Activated CD4-positive, alpha-beta T cell treated with anti-CD3 and anti-CD28 coated beads for 4 hours (primary cell): ENCODE measurements at places on chromosomes 12 and 14.

- DNase-seq = no peak
Measured at GRCh38 chr12:51801027-51801426, 47.5 kb downstream of the FIGNL2 start.

- DNase-seq = no peak
Measured at GRCh38 chr12:101597164-101597563, 2.4 kb downstream of the MYBPC1 start.

- DNase-seq = no peak
Measured at GRCh38 chr12:17592472-17592871, 497.5 kb downstream of the RERGL start.

- DNase-seq = no peak
Measured at GRCh38 chr12:779745-780734, 27.7 kb downstream of the WNK1 start.

GRCh38 chr12:105077435-105077834 is 6.8 kb downstream of the ALDH1L2 start:
- DNase-seq = no peak

DNA sequence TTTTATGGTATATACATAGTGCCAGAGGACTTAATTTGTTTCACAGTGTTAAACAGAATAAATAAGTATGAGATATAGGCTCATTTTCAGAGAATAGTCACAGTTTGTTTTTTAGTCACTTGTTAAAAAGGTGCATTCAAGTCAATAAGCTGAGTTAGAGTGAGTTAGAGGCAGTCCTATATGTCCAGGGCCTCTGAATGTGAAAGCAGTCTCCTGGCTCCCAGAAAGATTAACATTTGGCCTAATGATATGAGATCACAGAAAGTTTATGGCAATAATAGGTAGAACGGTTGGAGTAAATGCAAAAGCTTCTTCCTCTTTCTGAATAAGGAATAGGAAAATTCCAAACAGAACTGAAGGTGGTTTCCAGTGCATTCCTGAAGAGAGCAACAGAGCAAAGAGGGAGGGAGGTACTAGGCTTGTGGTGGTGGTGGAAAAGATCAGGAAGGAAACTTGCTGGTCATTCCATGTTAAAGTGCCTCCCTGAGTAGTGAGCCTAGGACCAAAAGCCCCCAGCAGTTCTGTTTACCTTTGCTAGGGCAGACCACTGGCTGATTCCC is 54.4 kb downstream of the SLC38A4 start:
- no peak for DNase-seq

DNA sequence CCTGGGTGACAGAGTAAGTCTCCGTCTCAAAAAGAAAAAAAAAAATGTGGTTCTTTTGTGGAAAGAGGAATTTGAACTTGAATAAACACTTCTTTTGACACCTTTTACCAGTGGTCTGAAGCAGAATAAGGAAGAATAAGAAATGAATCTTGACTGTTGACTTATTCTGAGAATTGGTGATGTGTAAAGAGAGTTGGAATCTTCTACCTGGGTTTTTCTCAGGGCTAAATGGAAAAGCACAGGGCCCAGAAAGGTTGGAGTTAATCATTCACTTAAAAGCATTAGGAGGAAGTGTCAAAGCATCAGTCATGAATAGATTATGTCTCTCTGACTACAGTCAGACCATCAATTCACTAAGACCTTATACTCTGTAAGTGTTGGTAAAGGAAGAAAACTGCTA is 13.9 kb downstream of the PNMA1 start:
- DNase-seq = no peak

GRCh38 chr12:115404761-115405470 is 720.9 kb upstream of the TBX3 start:
- DNase-seq = no peak

GRCh38 chr14:97350894-97351731 is 553.9 kb downstream of the VRK1 start:
- DNase-seq = no peak

DNA sequence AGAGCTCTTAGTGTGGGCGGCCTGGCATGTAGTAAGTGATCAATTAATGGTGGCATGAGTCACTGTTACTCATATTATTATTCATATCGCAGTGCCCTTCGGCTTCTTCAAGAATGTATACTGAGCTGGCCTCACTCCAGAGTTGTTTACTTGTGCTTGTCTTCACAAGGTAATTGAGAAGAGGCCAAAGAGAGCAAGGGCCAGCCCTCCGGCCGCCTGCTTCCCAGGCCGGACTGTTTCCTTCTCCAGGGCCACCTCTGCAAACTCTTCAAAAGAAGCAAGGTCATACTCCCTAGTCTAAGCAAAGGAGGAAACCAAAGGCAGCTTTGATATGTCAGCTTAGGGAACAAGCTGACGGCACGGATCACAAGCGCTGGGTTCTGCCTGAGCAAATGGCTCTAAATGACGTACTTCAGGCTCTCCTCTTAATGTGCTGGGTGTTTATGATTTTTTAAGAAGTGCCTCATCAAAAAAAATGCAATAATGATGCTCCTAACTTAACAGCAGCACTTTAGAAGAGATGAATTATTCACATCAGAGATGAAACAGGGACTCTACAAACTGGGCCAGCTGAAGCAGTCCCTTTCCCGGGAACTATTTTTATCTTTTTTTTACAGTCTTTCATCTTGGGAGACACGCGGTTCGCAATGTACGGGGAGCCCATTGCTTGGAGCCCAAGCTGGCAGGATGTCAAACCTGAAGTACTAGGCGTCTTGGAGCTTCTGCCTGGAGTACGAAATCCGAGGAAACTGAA is 65.6 kb upstream of the DLK1 start:
- DNase-seq = no peak

DNA sequence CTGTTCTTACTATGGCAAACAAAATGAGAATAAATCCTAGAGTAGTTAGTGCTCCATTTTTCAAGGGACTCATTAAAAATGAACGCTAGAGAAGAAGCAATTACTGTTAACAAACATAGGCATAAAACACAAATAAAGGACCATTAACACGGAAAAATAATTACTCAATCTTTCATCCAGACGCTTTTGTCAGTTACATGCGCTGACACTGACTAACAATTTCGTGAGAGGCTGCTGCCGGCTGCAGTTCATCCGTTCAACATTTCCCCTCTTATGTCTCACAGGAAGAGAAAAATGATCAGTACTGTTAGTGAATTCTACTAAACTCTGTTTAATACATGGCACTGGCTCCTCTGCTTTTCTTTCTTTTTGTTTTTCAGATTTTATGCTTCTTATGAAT is 472.7 kb upstream of the FLRT2 start:
- no peak for DNase-seq
